Activated naive CD4-positive, alpha-beta T cell treated with anti-CD3 and anti-CD28 coated beads, Interleukin-2, amount 50 U/mL, for 72 hours (primary cell): ENCODE measurements at places on chromosomes 5 and 9. TPM values are rescaled to one million over a fixed set of nuclear protein-coding genes. Genes with fewer than 3 reads are reported as not detected.

SVEP1 gene
- total RNA-seq: 0.07 TPM

CNTFR gene
- total RNA-seq: not detected

SLC6A7 gene
- not detected for total RNA-seq

FOXD4L5 gene
- total RNA-seq: 0.16 TPM

PCDHGC4 gene
- not detected for total RNA-seq
